Non-pigmented ciliary epithelial cell (primary cell): ENCODE measurements at places on chromosomes 16 and 17.

GRCh38 chr17:73163043-73163442 is 1.8 kb upstream of the SSTR2 start:
- DNase-seq, result no peak

DNA sequence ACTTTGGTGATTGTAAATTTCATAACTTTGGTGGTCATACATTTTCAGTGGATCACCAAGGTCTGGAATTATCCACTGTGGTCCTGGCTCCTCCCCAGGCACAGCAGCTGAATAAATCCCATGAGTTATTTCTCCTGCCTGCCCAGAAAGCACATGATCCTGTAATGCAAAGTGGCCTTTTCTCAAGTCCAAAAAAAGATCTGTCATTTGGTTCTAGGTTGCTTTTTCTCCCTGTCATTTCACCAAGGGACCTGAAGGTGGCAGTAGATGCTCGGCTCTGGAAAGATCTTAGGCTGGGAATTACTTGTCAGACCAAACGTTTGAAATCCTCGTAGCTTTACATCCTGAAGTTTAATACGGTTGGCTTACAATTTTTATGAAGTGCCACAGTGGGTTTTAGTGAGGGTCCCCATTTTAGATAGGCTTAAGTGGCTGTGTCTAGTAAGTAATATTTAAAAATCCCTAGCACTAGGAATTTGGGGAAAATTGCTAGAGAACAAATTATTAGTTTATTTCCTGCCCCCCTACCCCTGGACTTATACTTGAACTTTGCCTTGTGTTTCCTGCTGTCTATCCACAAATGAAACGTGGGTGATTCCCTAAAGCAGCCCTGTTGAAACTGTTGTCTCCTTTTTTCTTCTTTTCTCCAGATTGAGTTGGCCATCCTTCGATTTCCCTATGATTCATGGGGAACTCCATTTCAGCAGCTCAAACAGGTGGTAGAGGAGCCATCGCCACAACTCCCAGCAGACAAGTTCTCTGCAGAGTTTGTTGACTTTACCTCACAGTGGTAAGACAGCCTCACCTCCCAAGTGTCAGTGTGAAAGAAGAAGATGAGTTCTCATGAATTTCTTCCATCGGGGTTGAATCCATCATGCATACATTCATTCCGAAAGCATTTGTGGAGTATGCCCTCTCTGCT is 111.7 kb downstream of the MAP2K6 start:
- peak; percentile 46 for DNase-seq

DNA sequence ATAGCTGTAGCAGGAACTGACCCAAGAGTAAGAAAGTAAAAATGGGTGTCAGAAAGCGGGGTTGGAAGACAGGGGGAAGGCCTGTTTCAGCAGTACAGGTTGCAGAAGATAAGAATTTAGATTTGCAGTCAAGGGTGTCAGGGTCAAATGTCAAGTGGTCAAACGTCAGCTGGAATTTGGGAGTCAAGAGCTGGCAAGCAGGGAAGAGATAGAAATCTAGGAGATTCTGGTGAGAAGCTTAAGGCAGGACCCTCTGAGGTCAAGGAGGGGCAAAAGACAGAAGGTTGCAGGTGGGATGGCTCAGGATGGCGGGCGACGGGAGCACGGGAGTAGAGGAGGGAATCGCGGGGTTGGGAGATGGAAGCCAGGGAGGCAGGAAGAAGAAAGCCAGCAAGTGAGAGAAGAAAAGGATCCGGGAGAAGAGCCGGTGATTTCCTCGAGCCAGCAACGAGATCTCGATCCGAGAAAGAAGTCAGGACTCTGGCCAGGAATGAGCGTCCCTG is 335 bp downstream of the SLC25A35 start:
- no peak for DNase-seq

DNA sequence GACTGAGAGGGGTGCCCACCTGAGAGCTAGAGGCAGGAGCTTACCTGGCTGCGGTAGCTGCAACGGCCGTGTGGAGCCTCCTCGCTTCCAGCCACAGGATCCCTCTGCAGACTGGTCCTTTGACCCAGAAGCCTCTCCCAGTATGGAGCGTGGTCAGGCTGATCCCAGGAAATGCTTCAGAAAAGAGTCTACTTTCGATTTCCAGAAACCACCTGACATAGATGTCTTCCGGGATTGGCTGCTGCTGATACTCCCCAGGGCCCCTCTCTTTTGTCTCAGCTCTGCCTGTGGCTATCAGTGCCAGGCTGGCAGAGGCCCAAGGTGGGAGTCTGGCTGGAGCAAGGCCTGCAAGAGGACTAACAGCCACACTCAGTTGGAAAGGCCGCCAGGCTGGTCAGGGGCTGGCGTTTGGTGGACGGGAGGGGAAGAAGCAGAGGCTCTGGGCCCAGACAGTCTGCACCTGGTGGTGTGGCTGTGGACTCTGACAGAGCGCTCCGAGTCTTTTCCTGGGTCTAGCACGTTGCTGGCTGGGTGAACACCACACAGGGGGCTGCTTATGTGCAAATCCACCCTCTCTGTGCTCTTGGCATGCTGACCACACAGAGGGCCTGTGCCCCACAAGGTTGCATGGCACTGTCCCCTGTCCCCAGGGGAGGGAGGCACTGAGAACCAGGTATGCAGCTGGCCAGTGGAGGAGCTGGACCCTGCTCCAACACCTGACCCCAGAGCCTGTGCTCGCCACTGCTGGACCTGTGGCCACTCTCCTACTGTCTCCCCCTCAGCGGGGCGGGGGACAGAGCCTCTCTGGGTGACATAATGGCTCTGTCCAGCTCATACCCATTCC is at the start of gene LGALS3BP:
Gene LGALS3BP, minus strand, starts transcription at position 144 of the 844 bp plus-strand sequence. CDS start 2,732 bp downstream, outside the sequence.
- no peak for DNase-seq

DNA sequence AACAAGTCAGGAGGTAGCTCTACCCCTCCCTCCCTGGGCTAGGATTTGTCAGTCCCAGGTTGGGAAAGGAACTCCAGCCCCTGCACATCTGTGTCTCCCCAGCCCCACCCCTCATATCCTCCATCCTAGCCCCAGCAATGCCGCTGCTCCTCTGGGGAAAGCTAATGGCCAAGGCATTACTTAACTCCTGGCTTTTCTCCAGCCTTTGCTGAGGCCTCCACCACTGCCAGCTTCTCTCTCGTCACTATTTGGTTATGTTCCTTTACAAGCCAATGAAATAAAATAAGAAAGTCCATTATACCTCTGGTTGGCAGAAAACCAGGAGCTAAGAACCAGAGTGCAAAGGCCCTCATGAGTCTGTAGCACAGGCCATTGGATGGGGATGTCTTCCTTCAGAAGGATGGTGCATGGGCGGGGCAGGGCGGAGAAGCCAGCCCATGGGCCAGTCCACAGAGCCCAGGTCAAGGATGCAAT is 171.0 kb downstream of the CCDC182 start:
- DNase-seq, result no peak

- DNase-seq, result no peak
These were observed 492 bp downstream of the SLC25A39 start for GRCh38 chr17:44324092-44324570.

- DNase-seq, result no peak
These were observed 58.5 kb downstream of the ADAMTS18 start for GRCh38 chr16:77376358-77376757.

DNA sequence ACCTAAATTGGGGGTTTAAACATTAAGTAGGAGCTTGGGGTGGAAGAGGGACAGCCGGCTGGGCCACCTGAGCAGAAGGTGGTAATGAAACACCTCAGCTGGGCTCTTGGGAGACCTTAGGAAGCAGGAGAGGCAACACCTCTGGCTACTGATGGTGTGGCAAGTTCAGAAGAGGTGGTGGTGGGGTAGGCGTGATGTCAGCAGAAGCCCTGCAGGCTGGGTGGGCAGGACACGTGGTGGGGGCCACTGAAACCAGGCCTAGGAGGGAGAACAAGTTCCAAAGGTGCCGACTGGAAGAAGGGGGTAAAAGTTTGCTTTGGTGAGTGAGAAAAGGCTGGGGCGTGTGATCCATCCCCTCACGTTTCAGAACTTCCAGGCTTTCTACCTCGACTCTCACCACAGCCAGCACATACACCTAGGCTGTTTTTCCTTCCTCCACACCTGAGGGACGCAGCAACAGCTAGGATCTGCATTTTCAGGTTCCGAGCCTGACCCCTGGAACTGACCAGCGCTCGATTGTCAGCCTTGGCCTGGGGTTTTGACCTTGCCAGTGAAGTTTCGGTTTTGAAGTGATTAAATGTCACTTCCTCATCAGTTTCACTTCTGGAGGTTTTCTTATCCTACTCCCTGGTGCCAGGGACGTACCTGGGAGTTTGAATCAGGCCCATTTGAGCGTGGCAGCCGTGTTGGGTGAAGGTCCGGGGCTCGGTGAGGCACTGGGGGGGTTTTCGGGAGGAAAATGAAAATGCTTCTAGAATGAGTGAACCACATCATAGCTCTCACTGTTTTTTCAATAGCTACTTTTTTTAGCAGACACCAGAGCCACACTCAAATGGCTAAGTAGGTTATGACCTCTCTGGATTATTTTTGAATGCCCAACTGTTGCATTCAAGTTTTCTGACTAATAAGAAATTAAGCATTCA is 10.0 kb downstream of the SNN start:
- no peak for DNase-seq
